Activated gamma-delta T cell treated with anti-CD3 and anti-CD28 coated beads, Interleukin-2, amount 50 U/mL, for 16 hours (primary cell): ENCODE measurements at places on chromosomes 3 and 15.

GRCh38 chr3:159879598-159879997, 109.0 kb upstream of the IL12A start:
- DNase-seq = no peak

- DNase-seq = no peak
Observed at GRCh38 chr3:183290216-183290615, 37.2 kb downstream of the B3GNT5 start.

DNA sequence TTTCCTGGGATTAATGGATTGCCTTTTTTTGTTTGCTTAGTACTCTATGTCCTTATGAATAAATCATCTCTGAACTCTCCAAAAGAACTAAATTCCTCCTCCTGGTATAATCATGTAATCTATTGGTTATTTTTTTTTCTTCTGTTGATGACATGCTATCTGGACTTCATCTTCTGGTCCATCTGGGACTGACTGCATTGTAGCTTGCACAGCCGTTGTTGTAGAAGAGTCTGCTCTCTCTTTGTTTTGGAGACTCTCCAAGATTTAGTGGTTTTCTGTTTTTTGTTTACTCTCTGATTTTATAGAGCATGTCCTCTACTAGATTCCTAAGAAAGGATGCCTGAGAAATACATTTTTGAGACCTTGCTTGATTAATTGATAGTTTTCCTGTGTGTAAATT, 19.1 kb downstream of the IREB2 start:
- DNase-seq = no peak

GRCh38 chr3:150741497-150742140, 21.4 kb downstream of the SIAH2 start:
- no peak for DNase-seq

DNA sequence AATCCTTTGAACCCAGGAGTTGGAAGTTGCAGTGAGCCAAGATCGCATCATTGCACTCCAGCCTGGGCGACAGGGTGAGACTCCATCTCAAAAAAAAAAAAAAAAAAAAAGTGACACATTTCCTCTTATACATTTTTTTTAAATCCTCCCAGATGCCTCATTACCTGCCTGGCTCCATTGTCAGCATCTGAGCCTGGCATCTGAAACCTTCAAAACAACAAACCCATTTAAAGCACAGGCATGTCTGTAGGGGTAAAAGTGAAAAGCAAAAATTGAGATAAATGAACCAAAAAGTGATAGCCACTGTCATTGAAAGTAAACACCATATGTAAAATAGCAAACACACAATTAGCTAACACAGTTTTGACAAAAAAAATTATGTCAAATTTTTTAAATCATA, 38.6 kb downstream of the OSBPL10 start:
- DNase-seq = no peak
